AG09319 (cell line): ENCODE measurements at places on chromosomes 3 and 15.

DNA sequence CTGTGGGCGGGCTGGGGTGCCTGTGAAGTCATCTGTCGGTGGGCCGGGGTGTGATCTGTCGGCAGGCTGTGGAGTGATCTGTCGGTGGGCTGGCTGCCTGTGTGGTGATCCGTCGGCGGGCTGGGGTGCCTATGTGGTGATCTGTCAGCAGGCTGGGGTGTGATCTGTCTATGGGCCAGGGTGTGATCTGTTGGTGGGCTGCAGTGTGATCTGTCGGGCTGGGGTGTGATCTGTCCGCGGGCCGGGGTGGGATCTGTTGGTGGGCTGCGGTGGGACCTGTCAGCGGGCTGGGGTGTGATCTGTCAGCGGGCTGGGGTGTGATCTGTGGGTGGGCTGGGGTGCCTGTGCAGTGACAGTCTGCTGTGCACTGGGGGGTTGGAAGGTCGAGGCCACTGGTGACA, 204.5 kb downstream of the XXYLT1 start:
- no peak for DNase-seq

DNA sequence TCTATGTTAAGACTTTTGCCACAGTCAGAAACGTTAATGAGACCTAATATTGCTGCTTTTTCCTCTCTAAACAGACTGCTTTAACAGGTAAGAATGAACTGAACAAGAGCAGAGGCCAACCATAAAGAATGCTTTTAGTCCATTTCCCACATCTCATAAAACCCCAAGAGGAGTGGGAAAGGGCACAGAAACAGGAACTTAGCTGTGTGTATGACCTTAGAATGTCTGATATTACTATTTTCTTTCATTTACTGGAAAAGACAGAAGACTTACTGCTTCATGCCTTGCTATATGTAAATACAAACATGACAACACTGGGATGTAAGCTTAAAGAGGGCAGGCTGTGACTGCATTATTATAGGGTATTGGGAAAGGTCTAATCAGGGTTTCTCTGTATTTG, 115.0 kb downstream of the ISL2 start:
- no peak for DNase-seq

GRCh38 chr3:191502583-191502982, 41.6 kb downstream of the PYDC2 start:
- no peak for DNase-seq

DNA sequence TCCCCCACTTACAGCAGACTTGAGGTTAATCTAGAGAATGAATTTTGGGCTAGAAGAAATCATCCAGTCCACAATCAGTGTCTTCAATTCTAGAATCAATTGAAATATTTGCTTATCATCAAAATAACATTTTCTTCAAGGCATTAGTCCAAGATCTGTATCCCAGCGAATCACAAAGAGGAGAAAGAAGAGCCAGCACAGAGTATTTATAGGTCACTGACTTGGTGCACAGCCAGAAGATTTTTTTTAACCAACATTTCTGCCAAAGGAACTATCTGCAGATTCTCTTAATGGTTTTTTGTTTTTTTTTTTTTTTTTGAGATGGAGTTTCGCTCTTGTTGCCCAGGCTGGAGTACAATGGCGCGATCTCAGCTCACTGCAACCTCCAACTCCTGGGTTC, 178.2 kb downstream of the TNIK start:
- peak; percentile 37 for DNase-seq

DNA sequence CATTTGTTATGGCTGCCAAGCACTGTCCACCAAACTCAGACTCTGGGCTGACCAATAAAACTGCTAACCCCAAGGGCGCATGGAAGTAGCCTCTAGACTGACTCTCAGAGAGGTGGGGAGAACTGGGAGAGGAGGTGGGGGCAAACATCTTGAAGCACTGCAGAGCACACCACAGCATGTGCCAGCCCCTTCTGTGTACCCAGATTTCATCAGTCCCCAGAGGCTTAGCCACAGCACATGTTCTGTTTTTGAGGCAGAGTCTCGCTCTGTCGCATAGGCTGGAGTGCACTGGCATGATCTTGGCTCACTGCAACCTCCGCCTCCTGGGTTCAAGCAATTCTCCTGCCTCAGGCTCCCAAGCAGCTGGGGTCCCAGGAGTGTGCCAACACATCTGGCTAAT, 119.5 kb upstream of the SPATA12 start:
- DNase-seq = no peak

GRCh38 chr3:194787072-194787471, 101.4 kb downstream of the FAM43A start:
- DNase-seq = no peak
